Germinal center (tissue), 1 donor: ENCODE measurements at places on chromosomes 1 and 21.

DNA sequence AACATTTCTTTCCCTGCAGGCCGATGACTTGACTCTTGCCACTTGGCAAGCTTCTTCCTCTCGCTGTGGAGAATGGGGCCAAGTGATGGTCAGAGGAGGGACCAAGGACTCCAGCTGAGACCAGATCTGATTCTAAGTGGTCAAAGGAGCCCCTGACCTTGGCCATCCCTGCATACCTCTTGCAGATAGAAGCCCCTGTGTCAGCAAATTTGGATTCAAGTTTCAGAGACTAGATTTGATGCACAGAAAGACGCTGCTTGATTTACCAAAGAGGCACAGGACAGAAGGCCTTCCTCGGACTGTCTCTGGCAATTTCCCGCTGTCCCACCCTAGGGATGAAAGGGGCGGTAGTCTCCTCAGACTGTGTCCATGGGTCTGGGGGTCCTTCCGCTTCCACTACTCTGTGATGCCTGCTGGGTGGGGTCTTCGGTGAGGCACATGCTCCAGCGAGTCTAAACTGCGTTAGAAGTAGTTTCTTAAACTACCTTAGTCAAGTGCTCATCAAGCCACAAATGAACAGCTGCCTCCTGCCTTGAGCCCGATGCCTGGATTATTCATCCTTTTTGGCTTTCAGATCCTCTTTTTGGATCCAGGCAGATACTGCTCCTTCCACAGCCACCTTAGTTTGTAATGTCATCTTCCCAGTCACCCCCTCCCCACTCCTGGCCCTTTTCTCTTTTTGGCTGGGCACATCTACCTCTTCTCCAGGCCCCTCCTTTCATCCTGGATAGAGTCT lies 31.8 kb upstream of the RBM15 start:
- DNase-seq = no peak

GRCh38 chr1:207243442-207244408 lies 77.8 kb upstream of the CD55 start:
- DNase-seq = no peak

GRCh38 chr21:35988416-35989137 lies 71.7 kb downstream of the SETD4 start:
- no peak for DNase-seq

DNA sequence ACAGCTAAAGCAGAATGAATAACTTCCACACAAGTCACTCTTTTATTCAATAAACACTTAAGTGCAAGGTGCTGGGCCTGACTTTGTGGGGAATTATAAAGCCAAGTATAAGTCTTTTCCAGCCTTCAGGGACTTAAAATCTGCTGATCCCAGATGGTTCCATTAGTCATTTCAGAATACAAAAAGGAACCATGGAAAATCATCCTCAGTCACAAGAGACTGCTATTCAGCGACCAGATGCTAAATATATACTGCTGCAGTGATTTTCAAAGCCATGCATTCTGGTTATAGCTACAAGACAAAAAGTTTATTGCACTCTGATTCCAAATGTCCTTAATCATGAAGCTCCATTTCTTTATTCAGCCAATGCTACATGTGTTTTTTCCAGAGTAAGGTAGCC lies 25.7 kb downstream of the GLMN start:
- DNase-seq = no peak

GRCh38 chr1:206142011-206142410 lies 24.8 kb upstream of the AVPR1B start:
- no peak for DNase-seq

GRCh38 chr1:231446138-231446537 lies 24.1 kb upstream of the EGLN1 start:
- DNase-seq = no peak

GRCh38 chr1:185934476-185935189 lies 200.4 kb downstream of the HMCN1 start:
- DNase-seq = no peak

- DNase-seq = no peak
These were observed 137.1 kb upstream of the KCND3 start for GRCh38 chr1:112126598-112126997.

DNA sequence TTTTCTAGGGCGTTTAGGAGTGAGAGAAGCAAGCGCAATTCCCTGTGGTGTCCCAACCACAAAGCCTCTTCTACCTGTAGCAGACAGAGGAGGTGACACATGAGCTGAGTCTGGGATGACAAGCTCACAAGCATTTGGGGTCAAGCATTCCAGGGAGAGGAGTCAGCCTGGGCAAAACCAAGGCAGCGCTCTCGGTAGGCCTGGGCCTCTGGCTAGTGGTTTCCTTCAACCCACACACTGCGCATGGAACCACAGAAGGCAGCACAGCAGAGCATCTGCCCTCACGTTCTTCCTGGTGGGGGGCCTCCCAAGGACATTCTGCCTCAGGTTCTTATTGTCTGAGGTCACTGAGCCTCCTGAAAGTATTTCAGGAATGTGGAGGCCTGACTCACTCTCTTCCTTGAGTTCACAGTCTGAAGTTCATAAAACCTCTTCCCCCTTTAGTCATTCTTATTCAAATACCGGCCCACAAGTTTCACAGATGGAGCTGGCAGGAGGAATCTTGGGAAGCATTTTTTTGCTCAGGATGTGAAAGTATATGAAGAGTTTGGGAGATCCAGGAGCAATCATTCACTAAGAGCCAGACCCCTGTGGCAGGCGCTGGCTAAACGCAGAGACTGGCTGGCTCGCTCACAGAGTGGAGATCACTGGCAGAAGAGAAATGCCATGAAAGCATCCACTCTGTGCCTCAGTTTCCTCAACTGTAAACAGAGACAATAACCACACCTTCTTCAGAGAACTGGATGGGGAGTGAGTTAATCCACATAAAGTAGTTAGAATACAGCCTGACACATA lies 26.8 kb downstream of the CCN1 start:
- no peak for DNase-seq

DNA sequence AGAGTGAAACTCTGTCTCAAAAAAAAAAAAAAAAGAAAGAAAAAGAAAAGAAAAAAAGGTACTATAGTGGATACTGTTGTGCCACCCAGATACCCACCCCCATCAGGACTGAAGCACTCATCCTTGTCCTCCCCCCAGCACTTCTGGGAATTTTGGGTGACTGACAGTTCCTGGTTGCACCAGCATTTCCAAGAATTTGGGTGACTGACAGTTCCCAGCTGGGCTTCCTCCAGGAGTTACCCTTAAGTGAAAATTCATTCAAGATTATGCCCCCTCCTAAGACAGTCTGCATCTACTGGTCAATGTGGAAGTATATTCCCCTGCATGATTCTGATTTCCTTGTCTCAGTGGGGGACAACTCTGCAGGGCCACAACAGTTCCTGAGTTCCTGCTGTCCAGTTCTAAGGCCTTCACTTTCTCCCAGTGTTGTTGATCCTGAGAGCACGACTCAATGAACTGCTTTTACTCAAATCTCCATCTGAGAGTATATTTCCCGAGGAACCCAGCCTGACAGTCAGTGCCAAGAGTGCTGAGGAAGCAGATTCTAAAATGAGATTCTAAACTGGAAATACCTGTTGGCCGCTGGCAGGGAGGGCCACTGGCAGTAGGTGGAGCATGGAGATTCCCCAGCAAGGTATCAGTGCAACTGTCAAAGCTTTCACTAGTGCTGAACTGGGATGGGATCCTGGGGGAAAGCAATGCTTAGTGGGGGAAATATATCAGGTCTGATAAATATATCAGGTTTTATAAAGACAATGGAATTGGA lies 18.5 kb downstream of the RIIAD1 start:
- DNase-seq = no peak

DNA sequence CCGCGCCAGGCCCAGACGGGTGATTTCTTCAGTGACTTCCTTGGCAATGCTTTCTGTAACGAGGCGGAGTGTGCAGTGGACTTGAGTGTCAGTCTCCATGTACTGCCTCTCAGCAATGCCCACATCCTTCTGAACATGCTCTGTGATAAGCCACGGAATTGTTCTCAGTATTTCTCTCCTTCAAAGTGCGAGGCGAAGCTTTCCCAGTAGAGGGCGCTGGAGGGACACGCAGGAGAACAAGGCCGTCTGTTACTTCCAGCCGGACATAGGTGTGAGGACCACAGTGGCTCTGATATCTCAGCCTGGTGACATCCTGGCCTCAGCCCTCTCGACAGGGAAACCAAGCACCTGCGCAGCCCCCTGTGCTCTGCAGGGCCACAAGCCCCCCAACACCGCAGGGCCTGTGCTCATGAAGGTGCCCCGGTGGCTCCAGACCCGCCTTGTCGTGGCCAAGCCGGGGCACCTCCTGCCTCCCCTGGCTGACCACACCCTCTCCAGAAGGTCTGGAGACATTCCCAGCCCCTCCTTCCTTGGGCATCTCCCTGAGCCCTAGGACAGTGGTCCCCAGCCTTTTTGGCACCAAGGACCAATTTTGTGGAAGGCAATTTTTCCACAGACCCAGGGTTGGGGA lies 46.1 kb upstream of the BACE2 start:
- DNase-seq = peak; percentile 36
